ENCODE measurements at places on chromosomes 7 and 10. TPM values are rescaled to one million over a fixed set of nuclear protein-coding genes. Genes with fewer than 3 reads are reported as not detected.

The SNX10 gene
- total RNA-seq = 72.0 TPM

The USP54 gene
- 46.9 TPM for total RNA-seq

- no peaks in the 10 kb centered on the region for H3K4me1 ChIP-seq
- no peak for DNase-seq
- H3K27ac ChIP-seq = no peak overlapping the region
- H3K36me3 ChIP-seq = no peaks in the 10 kb centered on the region
Measured at GRCh38 chr7:6198689-6199595, 73.5 kb downstream of the CYTH3 start.

DNA sequence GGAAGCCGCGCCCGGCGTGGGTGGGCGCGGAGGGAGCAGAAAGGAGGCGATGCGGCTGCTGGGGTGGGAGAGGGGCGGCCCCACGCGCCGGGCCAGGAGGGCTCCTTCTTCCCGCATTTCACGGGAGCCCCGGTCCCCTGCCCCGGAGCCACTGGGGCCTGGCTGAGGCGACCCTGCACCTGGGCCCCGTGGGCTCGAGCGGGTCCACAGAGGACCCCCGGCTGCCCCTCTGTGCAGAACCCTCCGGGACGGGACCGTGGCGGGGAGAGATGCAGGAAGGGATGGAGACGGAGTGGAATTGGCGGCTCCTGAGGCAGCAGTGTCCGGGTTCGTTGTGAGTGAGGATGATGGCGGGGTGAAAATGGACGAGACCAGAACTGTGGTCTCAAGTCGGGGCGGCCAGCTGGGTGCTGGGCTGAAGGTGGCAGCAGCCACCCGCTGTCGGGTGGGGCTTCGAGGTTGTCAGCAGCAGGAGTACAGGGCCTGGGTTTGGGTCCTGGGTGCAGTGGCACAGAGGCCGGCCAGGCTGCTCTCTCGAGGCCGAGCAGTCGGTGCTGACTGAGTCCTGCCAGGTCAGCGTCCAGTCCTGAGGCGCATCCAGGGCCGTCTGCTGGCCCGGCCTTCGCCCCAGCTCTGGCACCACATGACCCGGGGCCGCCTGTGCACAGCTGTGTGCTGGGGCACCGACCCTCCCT lies 80.4 kb downstream of the VIPR2 start:
- DNase-seq = no peak
- H3K27ac ChIP-seq = no peak overlapping the region
- H3K4me3 ChIP-seq = no peak overlapping the region
- no peaks in the 10 kb centered on the region for H3K4me1 ChIP-seq
- no peaks in the 10 kb centered on the region for H3K36me3 ChIP-seq
- H3K27me3 ChIP-seq = no peaks in the 10 kb centered on the region

Data from kidney (tissue), 22 donors.